Neural crest cell (in vitro differentiated cells): ENCODE measurements at places on chromosomes 1 and 21. TPM values are rescaled to one million over a fixed set of nuclear protein-coding genes. Genes with fewer than 3 reads are reported as not detected.

GRCh38 chr1:14954210-14954609 lies 199.3 kb upstream of the TMEM51 start:
- H3K4me1 ChIP-seq = no peaks in the 10 kb centered on the region
- H3K27me3 ChIP-seq = no peaks in the 10 kb centered on the region
- no peak for DNase-seq
- no peak overlapping the region for H3K4me3 ChIP-seq
- no peaks in the 10 kb centered on the region for H3K36me3 ChIP-seq

LRRC7 gene
- total RNA-seq = 2.4 and 2.7 TPM in 2 replicates

DNA sequence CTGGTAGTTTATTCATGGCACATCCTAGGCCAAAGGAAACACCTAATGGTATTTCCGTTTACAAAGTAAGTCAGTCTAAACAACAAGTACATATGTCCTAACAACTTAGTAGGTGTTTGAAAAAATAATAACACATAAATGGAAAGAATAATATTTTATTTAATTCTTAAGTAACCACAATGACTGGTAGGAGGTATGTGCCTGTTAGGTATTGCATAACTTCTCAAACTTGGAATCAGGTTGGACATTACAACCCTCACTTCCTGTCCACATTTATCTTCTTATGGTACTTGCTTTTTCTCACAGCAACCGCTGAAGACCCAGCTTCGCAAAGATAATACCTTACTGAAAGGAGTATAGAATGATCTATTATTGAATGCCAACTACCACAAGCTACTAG lies 64.2 kb downstream of the VPS13D start:
- no peak for DNase-seq
- H3K27me3 ChIP-seq = no peaks in the 10 kb centered on the region
- no peaks in the 10 kb centered on the region for H3K4me1 ChIP-seq
- H3K4me3 ChIP-seq = no peak overlapping the region

LTN1 gene
- total RNA-seq = 21.2 and 24.5 TPM in 2 replicates

KRTAP21-2 gene
- total RNA-seq = not detected in 2 replicates

DNA sequence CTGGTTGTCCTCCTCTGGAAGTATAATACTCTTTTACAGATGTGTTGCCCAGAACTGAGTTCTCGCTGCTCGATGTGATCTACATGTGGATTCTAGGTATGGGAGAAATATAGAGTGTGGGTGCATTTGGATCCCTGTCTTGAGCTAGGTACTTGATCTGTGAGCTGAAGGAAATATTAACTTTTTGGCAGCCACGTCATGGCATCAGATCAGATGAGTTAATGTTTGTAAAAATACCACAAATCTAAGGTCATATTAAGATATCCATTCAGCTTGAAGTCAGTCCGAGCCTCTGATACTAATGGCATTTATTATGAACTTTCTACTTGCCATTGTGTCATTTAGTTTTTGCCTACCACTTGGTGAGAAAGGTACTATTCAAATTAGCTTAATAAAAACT lies 24.6 kb downstream of the MAPKAPK2 start:
- no peak overlapping the region for H3K4me3 ChIP-seq
- DNase-seq = no peak
- peaks cover 69% of the 10 kb centered on the region for H3K4me1 ChIP-seq
- no peaks in the 10 kb centered on the region for H3K27me3 ChIP-seq

RBP7 gene
- not detected in 2 replicates for total RNA-seq

ATAD3A gene
- total RNA-seq = 54.4 and 58.0 TPM in 2 replicates

- H3K27me3 ChIP-seq = no peaks in the 10 kb centered on the region
- DNase-seq = no peak
- no peaks in the 10 kb centered on the region for H3K4me1 ChIP-seq
- no peak overlapping the region for H3K4me3 ChIP-seq
These were observed 46.1 kb downstream of the WDR64 start for GRCh38 chr1:241698177-241698576.

GRCh38 chr1:183733715-183734114 lies 71.2 kb upstream of the RGL1 start:
- no peak overlapping the region for H3K4me3 ChIP-seq
- H3K4me1 ChIP-seq = no peaks in the 10 kb centered on the region
- H3K36me3 ChIP-seq = no peaks in the 10 kb centered on the region
- H3K27ac ChIP-seq = no peak overlapping the region
- no peaks in the 10 kb centered on the region for H3K27me3 ChIP-seq
